CD4-positive, alpha-beta T cell treated with Interferon gamma for 1 hour (primary cell): ENCODE measurements at places on chromosomes 4 and X.

GRCh38 chr4:149884529-149885181 is 69.0 kb upstream of the IQCM start:
- DNase-seq = no peak

DNA sequence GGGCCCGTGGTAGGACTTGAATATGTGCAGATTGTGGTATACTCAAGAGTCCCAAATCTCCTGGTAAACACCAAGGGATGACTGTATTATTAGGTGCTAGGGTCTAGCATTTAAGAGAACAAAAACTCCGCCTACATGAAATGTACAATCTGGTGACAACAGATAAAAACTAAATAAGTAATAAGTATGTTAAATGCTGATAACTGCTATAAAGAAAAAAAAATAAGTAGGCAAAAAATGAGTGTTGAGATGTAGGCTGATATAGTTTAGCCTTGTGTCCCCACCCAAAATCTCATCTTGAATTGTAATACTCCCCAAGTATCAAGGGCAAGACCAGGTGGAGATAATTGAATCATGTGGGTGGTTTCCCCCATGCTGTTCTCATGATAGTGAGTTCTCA is 23.4 kb downstream of the OTUD4 start:
- no peak for DNase-seq

DNA sequence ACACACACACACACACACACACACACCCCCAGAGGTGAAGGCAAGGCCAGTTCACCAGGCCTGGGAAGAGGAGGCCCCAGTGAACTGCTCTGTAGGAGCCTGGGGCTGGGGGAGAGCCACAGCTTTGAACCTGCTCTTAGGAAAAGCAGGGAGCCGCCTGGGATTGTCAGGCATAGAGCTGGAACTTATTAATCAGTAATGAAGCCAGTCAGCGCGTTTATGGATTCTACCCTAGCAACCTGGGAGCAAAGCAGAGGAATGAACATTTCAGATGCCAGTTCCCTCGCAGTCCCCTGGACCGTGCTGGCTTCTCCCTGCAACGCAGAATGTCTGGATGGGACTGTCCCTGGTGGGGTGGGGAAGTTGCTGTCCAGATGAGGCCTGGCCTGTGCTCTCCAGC is 45.3 kb upstream of the DDX3X start:
- DNase-seq = no peak

GRCh38 chr4:185898413-185898812 is 86.4 kb upstream of the SORBS2 start:
- DNase-seq = no peak

- no peak for DNase-seq
These were observed 40.3 kb downstream of the HSPA4L start for GRCh38 chr4:127822430-127822829.

- no peak for DNase-seq
These were observed at the start of gene SFRP2 for GRCh38 chr4:153788413-153789276. Gene SFRP2, minus strand, starts transcription at chr4:153789083. Its CDS starts 248 bp downstream, at chr4:153788835.

DNA sequence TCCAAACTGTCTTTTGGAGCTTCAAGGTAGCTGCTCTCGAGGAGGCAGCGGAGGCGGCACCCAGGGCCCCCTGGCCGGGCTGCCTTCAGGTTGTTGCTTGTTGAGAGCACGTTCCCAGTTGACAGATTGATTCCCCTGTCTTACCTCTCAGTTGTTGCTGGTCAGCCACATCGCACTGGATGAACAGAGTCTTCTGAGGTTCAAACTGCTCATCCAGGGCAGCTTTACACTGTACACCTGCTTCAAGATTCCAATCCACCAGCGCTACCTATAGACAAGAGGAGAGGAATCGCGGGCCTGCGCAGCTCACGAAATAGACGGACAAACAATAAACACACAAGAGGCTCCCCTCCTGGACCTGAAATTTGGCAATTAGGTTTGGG is 497 bp downstream of the HPGD start:
- DNase-seq = no peak

DNA sequence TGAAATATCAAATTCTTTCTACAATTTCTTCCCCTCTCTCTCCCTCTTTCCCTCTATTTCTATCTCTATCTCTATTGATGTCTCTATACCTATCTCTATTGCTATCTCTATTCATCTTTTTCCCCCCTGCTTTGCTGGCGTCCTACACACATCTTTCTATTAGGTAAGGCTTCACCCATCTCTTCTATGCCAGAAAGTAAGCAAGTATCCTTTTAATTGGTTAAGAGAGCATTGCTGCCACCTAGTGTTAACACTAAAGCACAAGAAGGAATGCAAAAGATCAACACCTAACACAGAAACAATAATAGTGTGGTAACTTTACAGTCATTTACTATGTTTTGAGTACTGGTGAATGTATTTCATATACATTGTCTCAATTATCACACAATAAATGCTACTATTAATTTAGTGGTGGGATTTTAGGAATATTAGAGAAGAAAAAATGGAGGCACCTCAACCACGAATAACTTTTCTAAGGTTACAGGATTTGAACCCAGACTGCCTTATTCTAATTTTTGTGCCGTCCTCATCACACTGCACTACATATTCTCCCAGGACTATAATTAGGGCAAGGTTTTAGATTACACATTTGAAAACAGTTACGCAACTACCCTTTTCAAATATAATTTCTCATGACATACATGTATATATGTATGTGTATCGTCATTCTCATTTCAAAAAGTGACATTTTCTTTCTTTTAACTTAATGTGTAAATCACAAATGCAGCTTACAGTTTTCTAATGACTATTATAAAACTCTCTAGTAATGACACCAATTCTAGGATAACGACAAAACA is 3.7 kb upstream of the C4orf36 start:
- no peak for DNase-seq

- DNase-seq = no peak
These were observed 37.9 kb downstream of the MFAP3L start for GRCh38 chr4:169988252-169988651.

GRCh38 chrX:140514554-140514953 is 9.7 kb upstream of the SOX3 start:
- DNase-seq = no peak
